ENCODE measurements at places on chromosomes 7 and 10.

GRCh38 chr7:129923709-129924108 is 29.1 kb downstream of the UBE2H start:
- H3K4me3 ChIP-seq, result no peak overlapping the region
- H3K27me3 ChIP-seq, result no peaks in the 10 kb centered on the region
- no peak overlapping the region for H3K27ac ChIP-seq
- H3K4me1 ChIP-seq, result peaks cover 26% of the 10 kb centered on the region
- no peak for DNase-seq

GRCh38 chr7:35257251-35258124 is 3.6 kb upstream of the TBX20 start:
- H3K36me3 ChIP-seq, result no peaks in the 10 kb centered on the region
- peaks cover 22% of the 10 kb centered on the region for H3K4me1 ChIP-seq
- peak overlapping the region; percentile 54 for H3K4me3 ChIP-seq
- peaks cover 98% of the 10 kb centered on the region for H3K27me3 ChIP-seq
- H3K27ac ChIP-seq, result no peak overlapping the region
- peak; percentile 17 for DNase-seq

- H3K27ac ChIP-seq, result no peak overlapping the region
- H3K36me3 ChIP-seq, result no peaks in the 10 kb centered on the region
Observed at GRCh38 chr7:24340727-24341126, 56.7 kb downstream of the NPY start.

DNA sequence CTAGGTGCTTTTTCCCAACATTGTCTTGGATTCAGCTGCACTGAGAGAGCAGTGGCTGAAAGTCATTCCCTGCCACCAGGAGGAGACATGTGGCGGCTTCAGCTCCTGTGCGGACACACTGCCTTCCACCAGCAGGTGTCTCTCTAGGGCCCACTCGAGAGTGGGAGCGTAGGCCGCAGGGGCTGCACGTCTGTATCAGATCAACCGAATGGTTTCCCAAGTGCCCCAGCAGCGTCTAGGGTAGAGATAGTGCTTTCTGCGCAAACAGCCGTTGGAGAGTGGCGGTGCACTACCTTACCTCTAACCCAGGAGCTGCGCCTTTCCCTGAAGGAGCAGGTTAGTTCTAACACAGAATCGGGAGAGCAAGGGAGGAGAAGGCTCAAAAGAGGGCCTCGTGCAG is 31.7 kb downstream of the PAPOLB start:
- no peak overlapping the region for H3K27ac ChIP-seq
- H3K27me3 ChIP-seq, result no peaks in the 10 kb centered on the region
- no peak overlapping the region for H3K4me3 ChIP-seq
- peak; percentile 74 for DNase-seq
- peaks cover 6% of the 10 kb centered on the region for H3K4me1 ChIP-seq

DNA sequence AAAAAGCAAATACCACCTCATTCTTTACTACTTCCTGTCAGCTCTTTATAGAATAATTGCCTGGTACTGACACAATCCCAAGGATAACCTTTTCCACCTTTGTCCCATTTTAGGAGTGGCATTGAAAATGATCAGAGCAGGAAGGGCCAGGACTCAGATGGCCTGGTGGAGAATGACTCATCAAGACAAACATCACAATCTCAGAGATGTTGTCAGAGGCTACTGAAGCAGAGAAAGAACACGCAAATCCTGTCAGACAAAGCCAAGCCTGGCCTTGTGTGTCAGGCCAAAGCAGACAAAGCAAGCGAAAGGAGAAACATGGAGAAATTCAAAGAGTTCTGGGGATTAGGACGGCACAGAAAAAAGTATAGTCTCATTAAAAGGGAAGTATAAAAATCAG is 40.9 kb downstream of the NSUN6 start:
- H3K27me3 ChIP-seq, result no peaks in the 10 kb centered on the region
- no peak for DNase-seq
- H3K4me1 ChIP-seq, result peaks cover 9% of the 10 kb centered on the region
- H3K36me3 ChIP-seq, result peaks cover 17% of the 10 kb centered on the region
- no peak overlapping the region for H3K4me3 ChIP-seq

DNA sequence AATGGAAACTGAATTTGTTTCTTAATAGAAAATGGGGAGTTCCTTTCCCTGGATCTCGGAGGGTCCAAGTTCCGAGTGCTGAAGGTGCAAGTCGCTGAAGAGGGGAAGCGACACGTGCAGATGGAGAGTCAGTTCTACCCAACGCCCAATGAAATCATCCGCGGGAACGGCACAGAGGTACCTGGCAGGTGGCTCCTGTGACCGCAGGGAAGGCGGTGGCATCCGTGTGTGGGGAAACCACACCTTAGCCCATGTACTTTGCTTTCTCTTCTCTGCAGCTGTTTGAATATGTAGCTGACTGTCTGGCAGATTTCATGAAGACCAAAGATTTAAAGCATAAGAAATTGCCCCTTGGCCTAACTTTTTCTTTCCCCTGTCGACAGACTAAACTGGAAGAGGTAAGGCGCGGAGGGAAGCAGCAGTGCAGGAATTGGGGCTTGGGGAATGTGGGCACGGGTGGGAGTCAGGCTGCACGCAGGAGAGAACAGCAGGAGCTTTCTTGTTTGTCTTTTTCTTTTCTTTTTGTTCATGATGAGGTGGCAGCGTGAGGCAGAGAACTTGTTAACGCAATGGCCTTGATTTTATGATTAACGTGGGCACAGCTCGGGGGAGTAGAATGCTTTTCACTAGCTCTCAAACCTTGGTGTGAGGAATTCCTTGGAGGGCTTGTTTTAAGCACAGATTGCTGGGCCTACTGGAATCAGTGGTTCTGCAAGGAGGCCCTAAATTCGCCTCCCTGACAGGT is 12.8 kb downstream of the HKDC1 start:
- H3K4me1 ChIP-seq, result peaks cover 14% of the 10 kb centered on the region
- no peaks in the 10 kb centered on the region for H3K36me3 ChIP-seq
- H3K27me3 ChIP-seq, result no peaks in the 10 kb centered on the region
- H3K4me3 ChIP-seq, result no peak overlapping the region

- no peak overlapping the region for H3K4me3 ChIP-seq
- H3K4me1 ChIP-seq, result peaks cover 9% of the 10 kb centered on the region
- H3K36me3 ChIP-seq, result peaks cover 2% of the 10 kb centered on the region
- H3K27me3 ChIP-seq, result no peaks in the 10 kb centered on the region
- DNase-seq, result no peak
Observed at GRCh38 chr7:116977172-116977571, 23.9 kb downstream of the ST7 start.

DNA sequence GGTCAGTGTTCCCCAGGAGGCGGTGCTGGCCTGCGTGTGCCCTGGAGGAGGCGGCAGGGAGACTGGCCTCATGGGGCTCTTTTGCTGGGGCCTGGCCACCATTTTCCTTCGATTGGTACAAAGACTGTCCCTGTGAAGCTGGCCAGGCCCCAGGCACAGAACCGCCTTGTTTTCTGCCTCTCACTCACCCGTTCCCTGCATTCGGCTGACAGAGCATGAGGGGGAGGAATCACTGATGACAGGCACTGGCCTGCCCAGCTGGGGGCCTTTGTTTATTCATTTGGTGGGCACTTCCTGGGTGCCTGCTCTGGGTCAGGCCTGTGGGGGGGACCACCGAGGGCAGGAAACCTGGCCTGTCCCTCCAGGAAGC is 139.2 kb downstream of the FAM53B start:
- DNase-seq, result no peak
- H3K4me3 ChIP-seq, result no peak overlapping the region
- H3K36me3 ChIP-seq, result no peaks in the 10 kb centered on the region
- H3K4me1 ChIP-seq, result peaks cover 18% of the 10 kb centered on the region
- no peaks in the 10 kb centered on the region for H3K27me3 ChIP-seq
- peak overlapping the region; percentile 91 for H3K27ac ChIP-seq

GRCh38 chr7:103951311-103951710 is 38.1 kb downstream of the RELN start:
- no peak overlapping the region for H3K27ac ChIP-seq
- no peak overlapping the region for H3K4me3 ChIP-seq
- H3K36me3 ChIP-seq, result no peaks in the 10 kb centered on the region
- DNase-seq, result no peak
- H3K27me3 ChIP-seq, result peaks cover 60% of the 10 kb centered on the region

GRCh38 chr7:2921653-2922347 is 77.7 kb upstream of the GNA12 start:
- DNase-seq, result peak; percentile 30
- peak overlapping the region; percentile 10 for H3K27ac ChIP-seq
- no peaks in the 10 kb centered on the region for H3K36me3 ChIP-seq
- H3K27me3 ChIP-seq, result peaks cover 3% of the 10 kb centered on the region
- H3K4me3 ChIP-seq, result no peak overlapping the region
- H3K4me1 ChIP-seq, result peaks cover 9% of the 10 kb centered on the region

DNA sequence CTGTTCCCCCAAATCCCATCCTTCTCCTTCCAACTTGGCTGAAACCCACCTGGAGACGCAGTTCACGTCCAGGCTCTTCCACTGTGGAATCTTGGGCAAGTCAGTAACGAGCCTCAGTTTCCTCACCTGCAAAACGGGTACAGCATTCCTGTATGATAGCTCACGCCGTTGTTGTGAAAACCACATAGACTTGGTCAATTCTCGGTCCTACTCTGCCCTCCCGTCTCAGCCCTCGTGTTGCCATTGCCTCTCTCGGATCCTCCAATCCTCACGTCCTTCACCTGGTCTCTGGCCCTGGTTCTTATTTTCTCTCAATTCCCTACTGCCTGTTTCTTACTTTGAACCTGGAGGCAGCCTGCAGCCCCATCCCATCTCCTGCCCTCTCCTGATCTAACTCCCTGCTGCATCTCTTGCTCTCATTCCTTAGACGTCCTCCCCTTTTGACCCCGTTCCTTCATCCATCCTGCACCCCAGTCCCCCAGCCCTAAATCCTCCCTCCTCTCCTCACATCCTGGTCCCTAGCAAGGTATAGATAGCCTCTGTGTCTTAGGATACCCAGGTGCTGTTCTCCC is 2.0 kb upstream of the MUC12 start:
- peaks cover 25% of the 10 kb centered on the region for H3K4me1 ChIP-seq
- peaks cover 94% of the 10 kb centered on the region for H3K27me3 ChIP-seq
- no peaks in the 10 kb centered on the region for H3K36me3 ChIP-seq
- peak overlapping the region; percentile 18 for H3K4me3 ChIP-seq

- peaks cover 2% of the 10 kb centered on the region for H3K36me3 ChIP-seq
- no peaks in the 10 kb centered on the region for H3K27me3 ChIP-seq
- no peak for DNase-seq
- peaks cover 11% of the 10 kb centered on the region for H3K4me1 ChIP-seq
- H3K27ac ChIP-seq, result no peak overlapping the region
Observed at GRCh38 chr7:78530351-78530750, 731.8 kb downstream of the PHTF2 start.

- no peaks in the 10 kb centered on the region for H3K36me3 ChIP-seq
- no peaks in the 10 kb centered on the region for H3K27me3 ChIP-seq
- H3K27ac ChIP-seq, result no peak overlapping the region
Observed at GRCh38 chr7:155252892-155253501, 44.7 kb upstream of the INSIG1 start.

GRCh38 chr10:51394039-51394438 is 305.4 kb downstream of the CSTF2T start:
- no peaks in the 10 kb centered on the region for H3K4me1 ChIP-seq
- H3K4me3 ChIP-seq, result no peak overlapping the region
- no peak for DNase-seq
- no peaks in the 10 kb centered on the region for H3K36me3 ChIP-seq

DNA sequence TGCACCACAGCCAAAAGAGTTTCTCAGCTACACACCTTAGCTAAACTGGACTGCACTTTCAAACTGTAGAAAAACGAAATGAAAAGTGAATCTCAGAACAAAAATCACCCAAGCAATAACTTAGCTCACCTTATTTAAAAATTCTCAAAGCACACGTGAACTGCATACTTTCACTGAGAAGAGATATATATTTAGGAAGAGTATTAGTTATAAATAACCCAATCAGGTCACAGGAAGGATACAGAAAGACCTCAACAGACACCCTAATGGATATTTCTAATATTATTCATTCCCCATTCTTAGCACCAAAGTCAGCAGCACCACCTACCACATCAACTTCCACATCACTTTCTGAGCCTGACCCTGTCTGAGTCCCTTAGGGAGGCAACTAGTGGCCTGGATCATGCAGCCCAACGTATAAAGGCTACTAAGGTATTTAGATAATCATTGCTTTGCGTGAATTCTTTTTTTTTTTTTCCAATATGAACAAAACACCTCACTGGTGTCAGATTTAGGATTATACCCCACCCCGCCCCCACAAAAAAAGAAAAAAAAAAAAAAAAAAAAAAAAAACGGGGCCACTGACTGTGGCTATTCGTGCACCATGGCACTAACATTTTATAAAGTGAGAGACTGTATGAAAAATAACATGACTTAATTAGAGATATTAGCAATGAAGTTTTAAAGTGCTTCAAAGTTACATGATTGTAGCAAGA is 2.6 kb downstream of the ABI1 start:
- peaks cover 5% of the 10 kb centered on the region for H3K27me3 ChIP-seq
- no peak for DNase-seq
- H3K4me1 ChIP-seq, result peaks cover 22% of the 10 kb centered on the region
- H3K36me3 ChIP-seq, result peaks cover 4% of the 10 kb centered on the region
- H3K27ac ChIP-seq, result no peak overlapping the region

GRCh38 chr10:106508950-106509349 is 655.6 kb downstream of the SORCS1 start:
- H3K4me1 ChIP-seq, result peaks cover 11% of the 10 kb centered on the region
- H3K27me3 ChIP-seq, result no peaks in the 10 kb centered on the region
- no peak overlapping the region for H3K27ac ChIP-seq
- no peaks in the 10 kb centered on the region for H3K36me3 ChIP-seq

DNA sequence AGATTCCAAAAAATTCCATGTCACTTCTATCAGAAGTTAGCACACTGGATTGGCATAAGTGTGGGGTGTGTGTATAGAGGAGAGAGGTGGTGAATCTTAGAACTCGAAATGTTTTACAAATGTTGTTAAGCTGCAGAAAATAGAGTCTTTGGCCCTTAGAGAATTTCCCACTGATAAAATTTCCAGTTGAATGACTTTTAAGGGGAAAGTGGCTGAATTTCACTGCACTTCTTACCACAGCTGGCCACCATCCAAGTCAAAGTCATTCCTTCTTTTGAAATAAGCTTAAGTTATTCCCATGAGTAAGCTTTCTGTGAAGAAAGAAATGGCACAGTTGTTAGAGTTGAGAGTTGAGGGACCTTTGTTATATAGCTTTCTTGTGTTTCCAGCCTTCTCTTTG is 13.9 kb downstream of the VCL start:
- H3K4me1 ChIP-seq, result peaks cover 33% of the 10 kb centered on the region
- no peaks in the 10 kb centered on the region for H3K36me3 ChIP-seq
- no peak overlapping the region for H3K4me3 ChIP-seq
- no peak for DNase-seq
- no peaks in the 10 kb centered on the region for H3K27me3 ChIP-seq

GRCh38 chr7:124257638-124258308 is 224.9 kb upstream of the TMEM229A start:
- H3K27ac ChIP-seq, result no peak overlapping the region
- no peak for DNase-seq
- H3K4me1 ChIP-seq, result peaks cover 20% of the 10 kb centered on the region
- no peaks in the 10 kb centered on the region for H3K36me3 ChIP-seq
- no peak overlapping the region for H3K4me3 ChIP-seq

GRCh38 chr7:14973712-14974428 is 71.3 kb upstream of the DGKB start:
- H3K36me3 ChIP-seq, result no peaks in the 10 kb centered on the region
- DNase-seq, result no peak

- H3K27me3 ChIP-seq, result no peaks in the 10 kb centered on the region
- no peak for DNase-seq
- H3K36me3 ChIP-seq, result no peaks in the 10 kb centered on the region
- no peak overlapping the region for H3K4me3 ChIP-seq
- no peaks in the 10 kb centered on the region for H3K4me1 ChIP-seq
Observed at GRCh38 chr10:70726909-70727495, 54.7 kb downstream of the ADAMTS14 start.
